ENCODE measurements at places on chromosomes 11 and 22. TPM values are rescaled to one million over a fixed set of nuclear protein-coding genes. Genes with fewer than 3 reads are reported as not detected.

The BAIAP2L2 gene
- 0.40 TPM for total RNA-seq

GRCh38 chr11:94128291-94128745 lies 323 bp upstream of the PANX1 start:
- no peaks in the 10 kb centered on the region for H3K27me3 ChIP-seq
- DNase-seq, result no peak
- peaks cover 18% of the 10 kb centered on the region for H3K4me1 ChIP-seq
- H3K36me3 ChIP-seq, result no peaks in the 10 kb centered on the region
- H3K27ac ChIP-seq, result peak overlapping the region; percentile 89

The P2RX6 gene
- total RNA-seq, result not detected

DNA sequence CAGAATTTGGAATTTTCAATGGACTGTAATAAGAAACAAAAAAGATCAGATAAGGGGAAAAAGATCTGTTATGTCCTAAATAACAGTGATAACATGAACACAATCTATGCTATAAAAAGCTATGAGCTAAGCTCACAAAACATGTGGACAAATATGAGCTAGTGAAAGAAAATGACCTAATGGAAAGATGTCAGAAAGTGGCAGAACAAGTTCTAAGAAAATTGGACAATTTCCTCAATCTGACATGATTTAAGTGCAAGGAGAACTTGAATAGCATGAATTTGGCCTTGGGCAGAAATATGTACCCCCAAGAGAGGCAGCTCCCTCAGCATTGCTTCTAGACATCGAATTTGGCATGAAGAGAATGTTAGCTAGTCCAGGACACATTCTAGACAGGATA lies 212.0 kb upstream of the PGR start:
- no peak for DNase-seq
- H3K36me3 ChIP-seq, result no peaks in the 10 kb centered on the region
- no peak overlapping the region for H3K4me3 ChIP-seq
- H3K27me3 ChIP-seq, result no peaks in the 10 kb centered on the region
- H3K4me1 ChIP-seq, result no peaks in the 10 kb centered on the region

DNA sequence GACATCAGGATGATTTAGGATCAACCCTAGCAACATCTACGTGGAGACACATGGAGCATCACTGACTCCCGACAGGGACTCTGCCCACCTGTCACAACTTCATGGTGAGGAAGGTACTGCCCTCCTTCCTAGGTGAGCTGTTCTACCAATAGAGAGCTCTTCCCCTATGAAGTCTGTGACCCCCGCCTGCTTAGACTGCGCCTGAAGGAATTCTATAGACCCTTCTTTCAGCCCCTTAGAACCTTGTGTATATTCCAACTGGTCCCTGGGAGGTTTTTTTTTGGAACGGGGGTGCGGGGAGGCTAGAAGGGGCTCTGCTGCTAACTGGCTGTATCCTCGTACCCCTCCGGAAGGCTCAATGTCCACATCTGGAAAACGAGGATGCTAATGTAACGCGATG lies 566 bp downstream of the INTS4 start:
- peak overlapping the region; percentile 91 for H3K27ac ChIP-seq
- no peak for DNase-seq
- H3K4me3 ChIP-seq, result peak overlapping the region; percentile 80
- H3K36me3 ChIP-seq, result peaks cover 5% of the 10 kb centered on the region
- H3K27me3 ChIP-seq, result no peaks in the 10 kb centered on the region
- peaks cover 22% of the 10 kb centered on the region for H3K4me1 ChIP-seq
